Stimulated activated CD8-positive, alpha-beta memory T cell treated with anti-CD3 and anti-CD28 coated beads, Interleukin-7, amount 100 ng/mL, for 1 hour (primary cell): ENCODE measurements at places on chromosomes 7 and 10.

DNA sequence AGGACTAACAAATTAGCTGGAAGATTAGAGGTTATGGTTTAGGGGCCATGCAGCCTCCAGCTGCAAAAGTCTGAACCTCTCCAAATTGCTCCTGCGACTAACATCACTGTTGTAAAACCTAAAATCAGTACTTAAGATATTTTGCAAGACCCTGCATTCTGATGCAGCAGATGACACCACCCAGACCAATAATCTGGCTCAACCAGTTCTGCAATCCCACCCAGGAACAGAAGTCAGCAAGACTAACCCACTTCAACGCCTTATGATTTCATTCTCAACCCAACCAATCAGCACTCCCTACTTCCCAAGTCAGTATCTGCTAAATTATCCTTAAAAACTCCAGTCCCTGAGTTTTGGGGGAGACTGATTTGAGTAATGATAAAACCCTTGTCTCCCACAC, 250.8 kb upstream of the MBL2 start:
- DNase-seq: no peak

DNA sequence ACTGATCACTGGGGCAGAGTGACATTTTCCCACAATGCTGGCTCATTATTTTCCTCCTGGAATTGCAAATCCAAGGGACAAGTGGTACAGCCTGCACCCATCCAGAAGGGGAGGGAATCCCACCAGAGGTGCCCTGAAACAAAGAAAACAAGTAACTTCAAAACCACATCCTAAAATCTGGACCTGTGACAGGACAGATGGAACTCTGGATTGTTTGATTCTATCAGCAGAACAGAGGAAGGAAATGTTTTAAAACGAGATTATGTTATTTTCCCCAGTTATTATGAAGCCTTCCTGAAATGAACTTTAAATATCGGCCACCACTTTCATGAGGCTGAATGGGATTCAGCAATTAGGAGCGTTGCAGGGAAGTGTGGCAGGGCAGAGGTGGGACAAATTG, 62.2 kb upstream of the ECHDC3 start:
- no peak for DNase-seq

DNA sequence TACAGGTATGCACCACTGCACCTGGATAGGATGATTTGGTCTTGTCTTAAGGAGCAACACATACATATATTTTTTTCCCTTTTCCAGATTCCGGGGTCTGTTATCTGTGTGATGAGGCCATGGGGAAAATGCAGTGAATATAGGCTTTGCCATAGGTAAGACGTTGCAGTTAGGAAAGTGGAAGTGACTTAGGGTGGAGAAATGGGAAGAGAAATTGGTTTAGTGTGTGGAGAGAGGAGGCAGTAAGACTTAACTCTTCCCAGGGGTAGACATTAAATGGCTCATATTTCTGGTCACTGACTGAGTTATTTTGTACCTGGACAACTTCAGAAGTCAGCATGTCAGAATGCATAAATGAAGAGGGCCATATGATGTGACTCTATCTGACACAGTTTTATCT, 66.7 kb downstream of the PFKFB3 start:
- no peak for DNase-seq

DNA sequence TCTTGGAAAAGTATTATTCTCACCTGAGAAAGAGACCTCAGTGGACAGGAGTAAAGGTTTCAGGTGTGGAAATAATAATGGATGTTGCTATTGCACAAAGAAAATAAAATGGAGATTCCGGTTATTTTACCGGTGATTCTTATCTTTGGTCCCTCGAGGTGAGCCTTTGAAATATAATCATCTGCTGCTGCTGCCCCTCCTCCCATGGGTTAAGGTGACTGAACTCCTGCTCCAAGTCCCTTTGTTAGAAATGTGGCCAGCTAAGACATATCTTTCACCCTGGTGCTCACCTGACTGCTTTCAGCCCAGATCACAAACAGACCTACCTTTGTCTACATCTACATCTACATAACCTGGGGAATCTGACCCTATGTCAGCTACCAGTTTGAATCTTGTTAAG, 5.7 kb downstream of the CUBN start:
- DNase-seq: no peak

DNA sequence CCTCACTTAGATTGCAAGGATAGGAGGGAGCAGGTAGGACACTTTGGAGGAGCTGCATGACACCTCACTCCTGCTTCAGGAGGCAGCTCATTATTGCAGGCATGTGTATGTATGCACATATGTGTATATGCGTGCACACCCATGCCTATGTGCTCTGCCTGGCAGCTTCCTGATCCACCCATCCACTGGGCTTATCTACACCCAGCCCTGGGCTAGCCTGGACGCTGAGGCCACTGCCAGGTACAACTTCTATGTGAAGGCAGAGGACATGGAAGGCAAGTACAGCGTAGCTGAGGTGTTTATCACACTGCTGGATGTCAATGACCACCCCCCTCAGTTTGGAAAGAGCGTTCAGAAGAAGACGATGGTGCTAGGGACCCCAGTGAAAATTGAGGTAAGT, 13.3 kb downstream of the LRIT2 start:
- DNase-seq: no peak

DNA sequence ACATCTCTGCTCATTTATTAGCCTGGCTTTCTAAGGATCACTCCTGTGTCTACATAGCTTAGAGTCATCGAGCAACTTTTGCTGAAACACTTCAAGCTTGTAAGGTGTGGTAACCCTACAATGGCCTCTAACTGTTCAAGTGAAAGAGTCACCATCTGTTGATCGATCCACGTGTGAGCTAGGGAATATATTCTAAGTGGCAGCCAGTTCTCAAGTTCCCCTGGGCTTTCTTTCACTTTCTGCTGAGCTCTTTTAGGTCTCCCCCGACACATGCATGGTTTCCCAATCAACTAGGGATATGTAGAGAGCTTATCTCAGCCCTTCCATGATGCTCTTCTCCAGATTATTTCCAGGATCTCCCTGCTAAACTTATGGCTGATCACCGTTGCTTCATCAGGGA, 15.5 kb downstream of the AOAH start:
- no peak for DNase-seq
